Activated naive CD4-positive, alpha-beta T cell treated with anti-CD3 and anti-CD28 coated beads for 36 hours (primary cell): ENCODE measurements at places on chromosomes 11 and 22.

DNA sequence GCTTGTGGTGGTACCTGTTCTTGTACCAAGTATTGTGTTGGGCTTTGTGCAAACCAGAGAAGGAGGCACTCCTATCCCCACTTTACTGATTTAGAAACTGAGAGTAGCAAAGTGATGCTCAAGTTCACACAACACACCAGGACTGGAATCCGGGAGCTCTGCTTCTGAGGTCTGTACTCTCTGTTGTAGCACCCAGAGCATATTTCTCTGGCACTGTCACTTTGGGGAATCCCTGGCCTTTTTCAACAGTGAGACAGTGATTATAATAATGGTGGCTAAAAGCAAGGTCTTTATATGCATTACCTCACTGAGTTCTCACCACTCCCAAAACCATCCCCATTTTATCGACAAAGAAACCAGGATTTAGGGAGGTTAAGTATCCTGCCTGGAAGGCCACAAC, 362.4 kb downstream of the TENM4 start:
- no peak for DNase-seq

DNA sequence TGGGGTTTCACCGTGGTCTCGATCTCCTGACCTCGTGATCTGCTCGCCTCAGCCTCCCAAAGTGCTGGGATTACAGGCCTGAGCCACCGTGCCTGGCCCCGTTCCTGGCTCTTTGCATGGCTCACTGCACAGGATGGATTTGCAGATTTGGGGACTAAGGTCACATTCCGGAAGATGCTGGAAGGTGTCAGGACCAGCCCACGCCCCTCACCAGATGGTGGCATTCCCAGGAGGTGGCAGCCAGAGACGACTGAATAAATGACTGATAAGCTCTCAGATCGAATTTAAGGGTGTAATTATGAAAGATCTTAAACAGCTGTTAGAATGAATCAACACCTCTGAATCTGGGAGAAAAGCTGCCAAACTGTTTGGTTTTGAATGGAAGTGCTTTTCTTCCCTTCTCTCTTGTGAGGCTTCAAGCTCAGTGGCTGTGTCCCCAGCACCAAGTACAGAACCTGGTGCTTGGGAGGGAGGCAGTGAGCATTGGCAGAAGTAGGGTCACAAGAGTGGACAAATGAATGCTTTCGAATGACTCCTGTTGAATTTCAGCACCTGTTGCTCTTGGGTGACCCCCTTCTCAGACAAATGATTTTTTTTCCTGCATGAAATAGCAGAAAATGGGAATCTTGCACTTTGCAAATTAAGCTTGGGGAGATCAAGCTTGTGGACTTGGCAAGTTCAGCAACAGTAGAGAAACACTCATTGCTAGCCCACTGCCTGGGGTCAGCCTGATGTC, 69.6 kb downstream of the KIAA1671 start:
- no peak for DNase-seq

DNA sequence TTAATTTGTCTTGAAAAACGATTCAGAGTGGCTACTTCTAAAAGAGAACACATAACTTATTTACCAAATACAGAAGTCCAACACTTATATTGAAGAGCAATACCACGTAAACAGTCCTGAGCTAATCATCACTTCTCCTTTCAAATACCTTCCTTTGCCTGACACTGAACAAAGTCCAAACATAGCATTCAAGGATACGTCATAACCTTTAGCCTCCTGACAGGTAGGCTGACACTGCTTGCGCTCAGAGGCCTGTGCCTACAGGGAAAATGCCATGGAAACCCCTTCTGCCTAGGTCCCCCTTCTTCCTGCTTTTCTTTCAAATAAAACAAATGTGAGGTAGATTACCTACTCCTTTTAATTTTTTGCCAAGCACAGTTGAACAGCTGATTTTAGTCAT, 510.0 kb downstream of the INSC start:
- DNase-seq = no peak

DNA sequence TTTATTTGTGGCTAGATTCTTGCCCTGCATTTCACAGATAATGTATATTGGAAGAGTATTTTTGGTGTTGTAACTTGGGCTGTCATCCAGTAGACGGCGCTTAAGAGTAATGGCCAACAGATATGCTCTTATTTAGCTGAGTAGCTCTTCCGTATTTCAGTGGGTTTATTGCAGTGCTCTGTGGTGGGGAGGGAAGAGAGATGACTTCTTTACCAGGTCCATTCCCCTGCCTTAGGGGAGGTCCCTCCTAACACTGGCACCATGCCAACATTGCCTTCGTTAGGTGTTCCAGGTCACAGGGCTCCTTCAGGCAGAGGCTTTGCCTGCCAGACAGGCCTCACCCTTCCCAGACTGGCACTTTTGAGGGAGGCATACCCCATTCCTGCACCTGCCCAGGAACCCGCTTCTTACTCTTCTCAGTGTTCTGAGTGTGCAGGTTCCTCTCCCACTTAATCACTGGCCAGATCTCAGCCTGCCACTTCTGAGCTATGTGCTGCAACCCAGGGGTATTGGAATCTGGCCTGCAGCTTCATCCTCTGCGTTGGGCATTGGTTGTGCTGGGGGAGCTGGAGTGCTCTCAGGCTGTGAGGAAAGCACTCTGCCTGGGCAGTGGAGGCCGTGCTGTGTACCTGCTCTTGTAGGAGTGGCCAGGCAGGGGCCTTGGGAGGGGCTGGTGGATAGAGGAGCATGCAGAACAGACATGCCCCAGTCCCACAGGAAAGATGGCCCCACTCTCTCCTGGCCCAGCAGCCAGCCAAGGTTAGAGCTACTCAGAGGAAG, 29.4 kb upstream of the SLN start:
- peak; percentile 21 for DNase-seq

- no peak for DNase-seq
These were observed 144.5 kb downstream of the DSCAML1 start for GRCh38 chr11:117652521-117652920.

DNA sequence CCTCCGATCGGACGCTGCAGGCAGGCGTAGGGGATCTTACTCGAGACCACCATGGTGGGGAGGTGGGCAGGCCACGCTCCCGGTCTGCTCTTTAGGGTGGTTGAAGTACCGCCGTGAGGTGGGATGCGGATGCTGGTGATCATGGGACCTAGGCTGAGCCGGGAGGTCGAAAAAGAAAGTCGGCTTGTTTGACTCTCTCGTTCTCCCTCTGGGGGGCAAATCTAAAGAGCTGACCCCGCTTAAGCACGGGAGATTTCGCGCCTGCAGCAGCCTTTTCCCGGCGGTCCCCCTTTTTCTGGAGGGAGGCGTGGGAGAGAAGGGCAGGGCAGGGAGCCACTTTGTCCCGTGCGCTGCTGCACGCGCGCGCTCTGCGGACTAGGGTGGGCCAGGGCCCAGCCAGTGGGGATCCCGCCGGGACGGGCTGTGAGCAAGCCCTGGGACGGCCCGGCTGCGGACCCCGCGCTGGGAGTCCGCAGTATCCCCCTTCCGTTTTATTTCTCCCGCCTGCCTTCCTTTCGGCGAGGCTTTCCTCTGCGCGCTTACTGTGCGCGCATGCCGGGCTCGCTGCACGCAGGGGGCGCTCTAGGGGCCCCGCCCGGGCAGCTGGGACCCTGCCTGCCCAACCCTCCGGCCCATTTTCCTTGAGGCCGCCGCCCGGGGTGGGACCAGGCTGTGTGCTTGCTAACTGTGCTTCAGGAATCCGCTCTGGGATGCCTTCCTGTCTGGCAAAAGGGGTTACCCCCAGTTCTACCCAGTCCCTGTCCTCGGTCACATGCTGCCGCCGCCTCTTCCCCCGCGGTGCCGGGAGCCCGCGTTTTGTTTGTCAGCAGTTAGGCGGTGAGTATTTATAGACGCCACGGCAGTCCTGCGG, 81.0 kb downstream of the PRR5L start:
- peak; percentile 60 for DNase-seq

DNA sequence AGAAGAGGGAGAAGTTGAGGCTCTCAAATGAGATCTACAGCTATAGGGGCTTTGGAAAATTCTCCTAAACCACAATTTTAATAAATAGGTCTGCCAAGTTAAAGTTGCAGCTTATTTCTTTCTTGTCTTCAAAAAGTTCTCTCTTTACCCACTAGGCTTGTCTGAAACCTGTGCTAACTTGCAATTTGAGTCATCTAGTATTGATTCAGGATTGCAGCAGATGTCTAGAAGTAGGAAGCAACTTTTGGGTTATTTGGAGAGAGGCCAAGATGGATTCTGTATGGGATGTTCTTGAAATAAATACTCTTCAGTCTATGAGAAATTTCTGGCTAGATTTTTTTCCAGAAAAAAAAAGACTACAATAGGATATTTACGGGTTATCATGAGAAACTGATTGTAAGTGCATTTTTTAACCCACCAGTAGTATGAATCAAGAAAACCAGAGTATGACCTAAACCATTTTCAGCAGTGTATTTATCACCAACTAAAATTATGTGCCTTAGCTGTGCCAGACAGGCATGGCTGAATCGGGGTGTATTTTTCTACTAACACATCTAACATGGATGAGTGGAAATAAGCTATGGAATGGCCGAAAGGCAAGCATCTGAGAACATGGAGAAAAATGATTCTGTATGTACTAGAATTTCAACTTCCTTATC, 4.9 kb upstream of the RAB38 start:
- DNase-seq = no peak
